ENCODE measurements at places on chromosomes 1 and 21.

DNA sequence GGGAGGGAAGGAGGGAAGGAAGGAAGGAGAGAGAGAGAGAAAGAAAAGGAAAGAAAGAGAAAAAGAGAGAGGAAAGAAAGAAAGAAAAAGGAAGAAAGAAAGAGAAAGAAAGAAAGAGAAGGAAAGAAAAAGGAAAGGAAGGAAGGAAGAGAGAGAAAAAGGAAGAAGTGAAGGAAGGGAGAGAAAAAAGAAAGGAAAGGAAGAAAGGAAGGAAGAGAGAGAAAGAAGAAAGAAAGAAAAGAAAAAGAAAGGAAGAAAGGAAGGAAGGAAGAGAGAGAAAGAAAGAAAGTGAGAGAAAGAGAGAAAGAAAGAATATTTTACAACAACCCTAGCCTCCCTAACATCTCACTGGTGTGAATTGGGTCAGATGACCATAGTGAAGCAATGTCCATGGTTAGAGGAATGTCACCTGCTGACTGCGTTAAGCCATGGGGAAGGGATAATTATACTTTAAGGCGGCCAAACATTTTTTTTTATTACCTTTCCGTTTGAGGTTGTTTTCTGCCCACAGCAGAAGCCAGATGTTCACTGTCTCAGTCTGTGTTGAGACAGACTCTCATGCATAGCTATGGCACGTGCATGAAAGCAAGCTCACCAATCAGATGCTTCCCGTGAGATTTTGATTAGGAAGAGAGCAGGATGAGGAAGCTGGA, 76.4 kb downstream of the SNRPE start:
- no peak for DNase-seq

DNA sequence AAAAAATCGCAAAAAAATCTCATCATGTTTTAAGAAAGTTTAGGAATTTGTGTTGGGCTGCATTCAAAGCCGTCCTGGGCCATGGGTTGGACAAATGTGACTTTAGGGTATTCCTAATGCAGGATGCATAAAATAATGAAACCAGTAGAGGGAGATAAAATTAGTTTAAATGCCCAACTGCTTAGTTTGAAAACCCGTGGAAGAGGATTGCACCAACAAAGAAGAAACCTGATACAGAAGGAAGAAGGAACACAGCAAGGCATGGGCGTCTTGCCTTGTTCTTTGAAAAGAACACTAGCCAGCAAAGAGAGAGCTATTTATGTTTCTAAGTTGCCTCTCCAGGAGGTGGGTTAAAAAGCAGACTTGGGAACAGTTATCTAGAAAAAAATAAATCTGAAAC, 37.9 kb downstream of the WDR3 start:
- DNase-seq, result no peak

- DNase-seq, result no peak
Observed at GRCh38 chr1:175075572-175076568, 8.2 kb downstream of the TNN start.

DNA sequence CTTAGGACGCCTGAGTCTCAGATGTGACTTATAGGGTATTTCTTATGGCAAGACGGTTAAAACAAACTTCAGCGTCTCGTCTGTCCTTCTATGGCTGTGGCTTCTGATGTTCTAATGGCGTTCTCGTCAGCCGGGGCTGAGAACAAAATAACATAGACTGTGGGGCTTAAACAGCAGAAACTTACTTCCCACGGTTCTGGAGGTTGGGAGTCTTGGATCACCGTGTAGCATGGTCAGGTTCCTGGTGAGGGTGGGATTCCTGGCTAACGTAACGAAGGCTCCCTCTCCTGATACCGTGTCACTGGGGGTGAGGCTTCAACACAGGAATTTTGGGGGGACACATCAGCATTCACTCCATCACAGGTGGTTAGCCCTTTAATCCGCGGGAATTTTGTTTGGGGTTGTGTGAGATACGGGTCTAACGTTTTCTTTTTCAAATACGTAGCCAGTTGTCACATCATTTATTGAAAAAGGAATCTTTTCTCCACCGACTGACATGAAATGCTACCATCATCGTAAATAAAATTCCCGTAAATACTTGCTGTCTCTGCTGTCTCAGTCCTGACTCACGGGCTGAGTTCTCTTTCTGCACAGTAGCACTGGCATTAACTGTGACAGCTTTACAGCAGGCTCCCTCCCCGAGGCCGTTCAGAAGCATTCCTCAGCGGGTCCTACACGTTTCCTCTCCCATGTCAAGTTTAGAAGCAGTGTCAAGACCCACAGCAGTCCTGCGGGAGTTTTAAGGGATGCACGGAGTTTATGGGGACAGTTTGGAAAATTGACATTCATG, 8.1 kb upstream of the POFUT2 start:
- no peak for DNase-seq

- peak; percentile 47 for DNase-seq
Observed at GRCh38 chr1:70542856-70543255, 131.8 kb downstream of the CTH start.

- no peak for DNase-seq
Observed at GRCh38 chr21:33396436-33396835, 6.8 kb upstream of the IFNGR2 start.

DNA sequence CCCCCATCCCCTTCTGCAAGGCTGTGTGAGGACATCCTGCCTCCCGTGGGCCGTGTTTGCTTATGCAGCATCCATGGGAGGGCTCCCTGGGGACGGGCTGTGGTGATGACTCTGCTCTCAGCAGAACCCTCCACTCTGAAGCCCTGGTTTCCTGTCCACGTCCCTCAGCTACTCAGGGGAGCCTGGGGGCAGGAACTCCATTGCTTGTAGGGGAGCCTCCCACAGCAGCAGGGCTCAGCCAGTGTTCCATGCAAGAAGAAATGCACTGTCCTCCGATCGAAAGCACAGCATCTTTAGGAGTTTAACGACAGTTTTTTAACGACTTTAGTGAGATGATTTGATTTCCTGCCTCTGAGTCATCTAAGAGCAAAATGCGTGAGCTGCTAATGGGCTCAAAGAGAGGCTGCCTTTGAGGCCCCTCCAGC, 8.3 kb upstream of the KCNAB2 start:
- DNase-seq, result no peak

GRCh38 chr1:68720476-68720875, 223.6 kb upstream of the DEPDC1 start:
- DNase-seq, result no peak

- DNase-seq, result no peak
Observed at GRCh38 chr1:56156971-56157876, 422.1 kb downstream of the PLPP3 start.

DNA sequence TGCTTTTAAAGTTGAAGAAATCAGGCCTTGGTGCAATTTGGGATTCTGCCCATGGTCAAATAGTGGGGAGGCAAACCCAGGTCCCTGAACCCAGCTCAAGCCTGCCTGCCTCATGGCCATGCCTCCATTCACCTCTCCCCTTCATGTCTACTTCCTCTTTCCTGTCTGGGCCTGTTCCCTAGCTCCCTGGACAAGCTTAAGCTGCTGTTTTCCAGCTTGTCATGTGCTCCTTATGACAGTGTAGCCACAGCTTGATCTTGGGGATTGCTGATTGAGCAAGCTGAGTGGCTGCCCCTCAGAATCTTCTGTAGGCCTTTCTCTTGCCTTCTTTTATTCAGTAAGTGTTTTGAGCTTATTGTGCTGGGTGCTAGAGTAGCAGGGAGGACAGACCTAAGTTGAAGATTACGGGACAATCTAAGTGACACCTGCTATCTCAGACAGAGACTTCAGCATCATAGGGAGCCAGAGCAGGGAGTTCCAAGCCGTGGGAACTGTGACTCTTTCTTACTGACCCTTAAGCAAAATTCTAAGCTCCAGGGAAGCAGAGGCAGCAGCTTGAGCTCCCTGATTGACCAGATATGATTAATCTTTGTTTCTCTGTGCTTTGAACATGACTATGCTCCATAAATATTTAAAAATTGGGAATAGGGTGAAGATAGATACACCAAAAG, 520 bp upstream of the MR1 start:
- no peak for DNase-seq

DNA sequence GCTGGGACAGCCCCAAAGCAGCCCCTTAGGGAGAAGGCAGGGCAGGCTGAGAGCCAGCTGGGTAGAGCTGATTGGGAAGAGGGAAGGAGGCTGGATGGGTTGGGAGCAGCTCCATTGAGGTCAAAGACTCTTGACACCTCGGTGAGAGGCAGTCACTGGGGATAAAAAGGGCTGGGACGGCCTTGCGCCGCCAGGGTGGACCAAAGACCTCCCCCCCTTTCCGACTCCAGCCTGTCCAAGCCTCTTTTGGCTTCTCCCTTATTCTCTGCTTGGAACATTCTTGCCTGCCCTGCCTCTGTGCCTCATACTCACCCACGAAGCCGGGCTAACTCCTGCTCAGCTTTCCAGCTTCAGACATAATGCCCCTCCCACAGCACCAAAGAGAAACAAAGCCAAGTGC, 51.1 kb downstream of the LRRC38 start:
- no peak for DNase-seq

GRCh38 chr1:237316352-237316751, 274.4 kb downstream of the RYR2 start:
- no peak for DNase-seq

GRCh38 chr1:156226782-156227181, 14.0 kb downstream of the PMF1 start:
- no peak for DNase-seq

DNA sequence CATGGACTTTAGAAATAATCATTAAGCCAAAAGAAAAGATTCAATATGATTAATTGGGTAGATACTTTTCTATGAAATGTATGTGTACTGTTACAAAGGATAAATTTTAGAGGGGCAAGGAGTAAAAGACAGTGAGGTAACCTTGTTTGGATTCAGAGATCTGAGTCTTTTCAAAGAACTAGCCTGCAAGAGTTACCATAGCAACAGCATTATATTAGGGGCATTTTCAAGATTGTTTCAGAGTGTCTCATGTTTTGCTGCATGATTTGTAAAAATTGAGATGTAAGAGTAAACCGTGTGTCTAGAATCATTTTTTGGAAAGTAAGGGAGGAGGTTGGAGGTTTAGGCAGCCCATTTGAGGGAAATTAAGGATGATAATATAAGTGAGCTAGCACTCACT, 70.6 kb upstream of the KIAA1614 start:
- DNase-seq, result no peak

GRCh38 chr1:59731591-59731990, 83.2 kb upstream of the HOOK1 start:
- DNase-seq, result no peak

DNA sequence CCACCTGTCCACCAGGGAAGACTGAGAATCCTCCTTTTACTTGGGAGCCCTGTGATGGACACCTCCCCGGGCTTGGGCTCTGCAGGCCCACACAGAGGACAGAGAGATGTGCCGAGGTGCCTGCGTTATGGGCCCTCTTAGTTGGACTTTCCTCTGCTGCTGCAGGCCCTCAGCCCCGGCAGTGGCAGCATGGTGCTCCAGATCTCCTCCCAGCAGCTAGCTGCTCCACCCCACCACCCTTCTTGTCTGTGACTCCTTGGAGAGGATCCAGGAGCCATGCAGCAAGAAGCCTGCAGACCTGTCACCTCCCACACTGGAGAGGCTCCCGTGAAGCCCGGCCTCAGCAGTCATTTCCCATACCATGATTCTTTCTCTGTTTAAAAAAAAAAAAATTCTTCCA, 27.4 kb downstream of the PHGDH start:
- DNase-seq, result no peak

DNA sequence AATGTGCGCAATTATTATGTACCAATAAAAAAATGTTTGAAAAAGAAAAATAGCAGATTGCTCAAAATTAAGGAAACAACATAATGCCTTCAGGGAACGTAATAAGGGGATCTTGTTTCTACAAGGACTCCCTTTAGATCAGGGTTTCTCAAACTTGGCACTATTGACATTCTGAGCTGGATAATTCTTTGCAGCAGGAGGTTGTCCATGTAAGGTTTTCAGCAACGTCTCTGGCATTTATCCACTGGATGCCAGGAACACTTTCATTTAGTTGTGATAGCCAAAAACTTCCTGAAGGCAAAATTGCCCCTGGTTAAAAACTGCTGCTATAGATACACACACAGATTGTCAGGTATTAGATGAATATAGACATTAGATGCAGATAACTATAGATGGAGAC, 666.7 kb upstream of the ADAMTS5 start:
- no peak for DNase-seq

DNA sequence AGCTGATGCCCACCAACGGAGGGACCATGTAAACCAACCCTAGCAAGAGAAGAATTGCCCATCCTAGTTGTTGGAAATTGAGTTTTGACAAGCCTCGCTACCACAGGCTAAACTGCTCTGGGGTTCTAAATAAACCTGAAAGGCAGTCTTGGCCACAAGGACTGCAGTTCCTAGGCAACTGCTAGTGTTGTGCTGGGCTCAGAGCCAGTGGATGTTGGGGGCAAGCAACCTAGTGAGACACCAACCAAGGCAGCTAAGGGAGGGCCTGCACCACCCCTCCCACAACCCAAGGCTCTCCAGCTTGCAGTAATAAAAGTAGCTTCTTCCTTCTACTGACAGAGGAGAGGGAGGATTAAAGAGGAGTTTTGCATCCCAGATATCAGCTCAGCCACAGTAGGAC, 102.4 kb upstream of the PKN2 start:
- DNase-seq, result no peak

DNA sequence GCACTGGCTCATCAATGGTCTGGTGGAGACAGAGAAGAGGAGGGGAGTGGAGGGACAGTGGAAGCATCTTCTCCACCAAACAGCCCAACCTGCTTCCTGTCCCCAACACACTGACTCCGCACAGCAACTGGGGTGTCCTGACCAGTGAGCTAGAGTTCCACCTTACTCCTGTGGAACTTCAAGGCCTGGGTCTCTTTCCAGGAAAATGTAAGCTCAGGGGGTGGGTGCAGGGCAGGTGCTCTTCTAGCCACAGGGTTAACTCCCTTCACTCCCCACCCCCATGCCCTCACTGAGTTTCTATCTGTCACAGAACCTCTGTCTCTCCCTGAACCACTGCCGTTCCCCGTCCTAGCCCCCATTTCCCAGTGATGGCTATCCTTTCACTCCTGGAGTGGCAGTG, 876 bp downstream of the MOB3C start:
- no peak for DNase-seq

- DNase-seq, result no peak
Observed at GRCh38 chr1:106268070-106268469, 788.4 kb upstream of the PRMT6 start.

DNA sequence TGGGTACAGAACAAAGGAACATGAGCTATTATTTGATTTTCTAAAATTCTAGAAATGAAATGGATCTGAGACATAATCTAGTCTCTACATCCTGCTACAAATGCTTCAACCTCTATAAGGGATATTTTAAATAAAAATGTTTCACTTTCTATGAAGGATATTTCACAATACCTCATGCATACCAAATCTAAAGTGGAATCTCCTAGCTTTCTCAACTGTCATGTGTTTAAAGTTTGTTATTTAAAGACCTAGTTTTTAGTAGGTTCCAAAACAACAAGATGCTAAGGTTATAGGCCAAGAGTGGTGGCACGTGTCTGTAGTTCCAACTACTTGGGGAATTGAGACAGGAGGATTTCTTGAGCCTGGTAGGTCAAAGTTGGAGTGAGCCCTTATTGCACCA, 47.6 kb downstream of the KDM5B start:
- DNase-seq, result no peak

GRCh38 chr1:41274752-41275545, 32.8 kb upstream of the SCMH1 start:
- no peak for DNase-seq

GRCh38 chr1:225674381-225674780, 21.5 kb upstream of the ENAH start:
- DNase-seq, result no peak

GRCh38 chr1:25568090-25568833, 24.9 kb downstream of the LDLRAP1 start:
- no peak for DNase-seq
